Upper lobe of left lung (tissue), 6 donors: ENCODE measurements at places on chromosomes 11 and 22. TPM values are rescaled to one million over a fixed set of nuclear protein-coding genes. Genes with fewer than 3 reads are reported as not detected.

Gene TNNT3
- total RNA-seq, result 1.1 TPM

Gene RAB3IL1
- 5.3 TPM for total RNA-seq

Gene PNPLA2
- total RNA-seq, result 74.5 TPM

Gene TEX12
- total RNA-seq, result not detected

Gene CRYAB
- 79.7 TPM for total RNA-seq

Gene TRIM49
- total RNA-seq, result not detected

Gene OR51M1
- total RNA-seq, result not detected

Gene HIPK3
- total RNA-seq, result 63.9 TPM

Gene NNMT
- total RNA-seq, result 383 TPM

Gene HSPB2
- total RNA-seq, result 6.5 TPM

Gene RTN4RL2
- total RNA-seq, result 1.8 TPM

Gene RAB39A
- 1.8 TPM for total RNA-seq
